Skin of body (tissue), 3 donors: ENCODE measurements at places on chromosomes 3 and 15.

GRCh38 chr3:56928379-56929068, 126.8 kb upstream of the ARHGEF3 start:
- DNase-seq = no peak

DNA sequence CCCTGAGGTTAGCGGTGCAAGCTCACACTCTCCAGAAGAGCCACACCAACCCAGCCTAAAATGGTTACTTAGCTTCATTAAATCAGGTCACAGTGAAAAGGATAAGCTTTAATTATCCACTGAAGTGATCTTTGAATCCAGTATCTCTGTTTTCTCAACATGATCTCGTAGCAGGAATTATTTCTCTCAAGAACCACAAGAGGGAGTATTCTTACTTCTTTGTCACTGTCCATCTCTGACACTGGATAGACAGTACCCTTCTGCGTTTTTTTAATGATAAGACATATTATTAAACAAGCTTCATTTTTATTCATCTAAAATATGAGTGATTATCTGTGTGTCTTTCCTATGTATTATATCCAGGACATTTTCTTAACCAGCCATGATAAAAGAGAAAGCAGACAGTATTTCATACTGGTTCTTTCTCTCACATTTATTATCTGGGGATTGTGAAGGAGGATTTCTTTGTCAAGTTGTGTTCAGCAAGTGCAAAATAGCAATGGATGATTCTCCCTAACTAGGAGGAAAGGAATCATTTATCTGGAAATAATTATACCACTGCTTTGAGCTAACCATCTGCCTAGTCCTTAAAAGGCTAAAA, 105.4 kb upstream of the CCDC54 start:
- DNase-seq = no peak

DNA sequence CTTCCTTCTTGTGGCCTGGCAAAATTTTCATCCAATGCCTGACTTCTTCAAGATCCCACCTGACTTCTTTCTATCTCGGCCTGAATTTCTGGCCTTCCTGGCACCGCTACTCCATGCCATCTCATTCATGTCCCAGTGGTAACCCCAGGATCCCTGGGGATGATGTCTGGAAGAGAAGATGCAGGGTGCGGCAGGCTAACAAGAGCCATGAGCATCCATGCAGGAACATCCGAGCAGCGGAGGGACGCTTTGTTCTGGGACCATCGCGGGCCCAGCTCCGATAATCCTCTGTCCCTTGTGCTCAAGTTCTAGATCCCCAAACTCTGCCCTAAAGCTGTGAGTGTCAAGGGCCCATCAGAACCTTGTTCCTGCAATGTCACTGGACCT, 10.9 kb downstream of the MYL3 start:
- no peak for DNase-seq

DNA sequence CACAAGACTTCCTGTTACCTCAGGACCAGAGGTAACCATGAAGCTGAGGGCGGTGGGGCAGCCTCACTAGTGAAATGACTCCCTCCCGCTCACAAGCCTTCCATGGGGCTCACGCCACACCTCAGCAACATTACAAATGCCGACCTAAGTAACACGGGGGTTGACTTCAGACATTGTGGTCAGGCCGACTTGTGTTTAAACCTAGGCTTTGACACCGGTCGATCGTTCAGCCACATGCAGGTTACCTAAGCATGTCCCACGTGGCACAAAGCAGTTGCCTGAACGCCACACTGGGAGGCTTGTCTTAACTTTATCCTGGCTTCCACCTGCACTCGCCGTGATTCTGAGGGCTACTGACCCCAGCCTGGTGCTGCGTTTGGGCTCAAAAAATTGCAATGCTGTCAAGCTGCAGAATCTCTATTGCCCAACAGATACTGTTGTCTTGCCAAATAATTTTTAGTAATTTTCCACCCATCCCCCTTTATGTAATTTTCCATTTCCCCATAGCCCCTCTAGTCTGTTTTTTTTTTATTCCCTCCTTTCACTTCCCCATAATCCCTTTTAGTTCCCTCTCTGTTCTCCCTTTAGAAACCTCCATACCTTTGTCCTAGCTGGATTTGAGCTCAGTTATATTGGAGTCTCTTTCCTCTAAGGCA, 158.6 kb upstream of the RGMA start:
- no peak for DNase-seq

GRCh38 chr3:98962189-98962930, 60.9 kb upstream of the DCBLD2 start:
- no peak for DNase-seq

- peak; percentile 75 for DNase-seq
Measured at GRCh38 chr15:62545467-62546227, 380.6 kb upstream of the C2CD4B start.

GRCh38 chr3:58026598-58026997, 18.4 kb downstream of the FLNB start:
- DNase-seq = no peak

- peak; percentile 43 for DNase-seq
Measured at GRCh38 chr3:32310918-32311839, 72.7 kb downstream of the CMTM8 start.

DNA sequence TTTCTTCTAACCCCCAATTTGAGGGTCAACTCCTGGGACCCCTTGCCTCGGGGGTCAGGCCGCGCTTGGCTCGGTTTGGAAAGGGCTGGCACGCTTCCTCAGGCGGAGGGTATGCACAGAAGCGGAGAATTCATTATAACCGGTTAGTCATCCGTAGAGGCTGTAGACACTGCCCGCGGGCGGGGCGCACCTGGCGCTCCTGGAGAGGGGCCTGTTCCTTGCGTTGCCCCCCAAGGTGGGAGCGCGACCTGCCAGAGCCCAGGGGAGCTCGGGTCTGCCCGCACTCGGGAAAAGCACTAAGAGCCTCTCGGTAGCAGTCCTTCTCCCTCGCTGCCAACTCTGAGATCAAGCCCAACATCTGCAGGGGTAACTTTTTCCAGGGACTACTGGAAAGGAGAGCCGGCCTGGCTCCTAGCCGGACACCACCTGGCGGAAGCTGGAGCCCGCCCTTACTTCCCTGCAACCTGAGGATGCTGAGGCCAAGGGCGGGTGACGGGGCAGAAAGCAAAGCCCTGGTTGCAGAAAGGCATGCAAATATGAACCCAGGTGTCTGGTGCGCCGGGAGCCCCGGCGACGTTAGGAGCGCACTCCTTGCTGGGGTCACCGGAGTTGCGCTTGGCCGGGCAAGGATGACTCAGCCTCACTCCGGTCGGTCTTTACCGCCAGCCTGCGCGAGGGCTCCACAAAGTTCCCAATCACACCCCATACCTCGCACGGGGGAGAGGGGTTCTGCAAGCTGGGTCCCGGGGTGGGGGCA, 1.5 kb upstream of the CACNA2D3 start:
- no peak for DNase-seq
